ENCODE measurements at places on chromosomes 2 and 18. TPM values are rescaled to one million over a fixed set of nuclear protein-coding genes. Genes with fewer than 3 reads are reported as not detected.
A peak's percentile ranks its signal among the peaks of the same experiment; 100 is the strongest.

Gene ASXL3
- total RNA-seq: 45.6 TPM

Gene GAREM1
- 8.7 TPM for total RNA-seq

- DNase-seq: peak; percentile 19
- H3K4me3 ChIP-seq: peak overlapping the region; percentile 97
- H3K36me3 ChIP-seq: no peaks in the 10 kb centered on the region
- H3K27ac ChIP-seq: peak overlapping the region; percentile 95
- peaks cover 13% of the 10 kb centered on the region for H3K4me1 ChIP-seq
Observed at GRCh38 chr18:34978953-34979608, 62.1 kb upstream of the MAPRE2 start.

- no peak overlapping the region for H3K4me3 ChIP-seq
- no peak for DNase-seq
- no peaks in the 10 kb centered on the region for H3K27me3 ChIP-seq
- H3K27ac ChIP-seq: no peak overlapping the region
Observed at GRCh38 chr2:21658269-21658668, 534.5 kb downstream of the TDRD15 start.

Measured in glutamatergic neuron (in vitro differentiated cells).